ENCODE measurements at places on chromosomes 3 and 15.

DNA sequence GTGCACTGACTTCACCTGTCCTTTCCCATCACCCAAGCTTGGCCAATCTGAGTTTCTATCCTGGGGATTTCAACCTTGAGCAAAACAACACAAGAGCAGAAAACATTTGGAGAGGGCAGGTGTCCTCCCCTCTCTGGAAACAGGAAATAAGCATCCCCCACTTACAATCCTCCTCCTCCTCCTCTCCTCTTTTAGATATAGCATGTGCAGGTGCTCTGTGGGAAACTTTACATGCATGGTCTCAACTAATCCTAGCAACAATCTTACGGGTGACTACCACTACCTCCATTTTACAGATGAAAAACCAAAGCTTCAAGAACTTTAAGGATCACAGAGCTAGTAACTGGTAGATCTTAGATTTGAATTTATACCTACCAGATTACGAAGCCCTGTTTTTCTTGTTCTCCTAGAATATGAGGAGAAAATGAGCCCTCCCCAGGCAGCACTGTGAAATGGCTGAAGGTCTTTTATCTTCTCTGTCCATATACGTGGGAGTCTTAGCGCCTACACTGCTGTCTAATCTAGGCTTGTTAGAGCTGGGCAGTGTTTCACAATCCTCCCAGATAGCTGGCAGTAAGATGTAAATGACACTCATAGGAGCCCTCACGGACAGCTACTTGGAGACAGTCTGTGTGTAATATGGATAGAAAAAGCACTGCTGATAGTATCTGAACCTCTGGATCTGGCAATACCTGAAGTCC, 301.2 kb upstream of the PROK2 start:
- no peak for DNase-seq

GRCh38 chr15:28084547-28084946, 14.6 kb downstream of the OCA2 start:
- no peak for DNase-seq

GRCh38 chr3:103169289-103169688, 734.5 kb downstream of the ZPLD1 start:
- DNase-seq, result no peak

DNA sequence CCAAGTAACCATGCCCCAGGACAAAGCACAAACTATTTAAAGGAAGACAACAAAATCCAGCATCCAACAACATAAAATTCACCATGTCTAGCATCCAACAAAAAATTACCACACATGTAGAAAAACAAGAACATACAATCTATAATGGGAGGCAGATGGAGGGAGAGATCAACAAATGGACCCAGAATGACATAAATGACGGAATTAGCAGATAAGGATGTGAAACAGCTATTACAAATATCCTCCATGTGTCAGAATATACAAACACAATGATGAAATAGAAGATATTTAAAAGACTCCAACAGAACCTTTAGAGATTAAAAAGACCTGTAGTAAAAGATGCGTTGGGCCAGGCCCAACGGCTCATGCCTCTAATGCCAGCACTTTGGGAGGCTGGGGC, 10.8 kb downstream of the LYSMD4 start:
- no peak for DNase-seq

DNA sequence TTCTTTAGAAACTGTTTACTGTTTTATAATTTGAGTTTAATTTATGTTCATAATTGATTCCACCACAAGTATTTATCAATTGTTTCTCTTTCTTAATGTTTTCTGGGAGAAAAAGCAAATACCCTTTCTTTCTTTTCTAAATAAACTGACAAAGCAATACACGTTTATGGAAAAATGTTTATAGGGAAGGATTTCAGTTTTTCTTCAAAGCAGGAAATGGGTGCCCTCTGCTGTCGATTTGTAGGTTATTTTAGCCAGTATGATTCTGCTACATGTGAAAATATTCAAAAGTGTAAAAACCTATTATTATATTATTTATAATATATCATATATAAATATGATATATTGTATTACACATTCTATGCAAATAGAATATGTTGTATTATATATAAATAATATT, 921.0 kb upstream of the ROBO1 start:
- no peak for DNase-seq

DNA sequence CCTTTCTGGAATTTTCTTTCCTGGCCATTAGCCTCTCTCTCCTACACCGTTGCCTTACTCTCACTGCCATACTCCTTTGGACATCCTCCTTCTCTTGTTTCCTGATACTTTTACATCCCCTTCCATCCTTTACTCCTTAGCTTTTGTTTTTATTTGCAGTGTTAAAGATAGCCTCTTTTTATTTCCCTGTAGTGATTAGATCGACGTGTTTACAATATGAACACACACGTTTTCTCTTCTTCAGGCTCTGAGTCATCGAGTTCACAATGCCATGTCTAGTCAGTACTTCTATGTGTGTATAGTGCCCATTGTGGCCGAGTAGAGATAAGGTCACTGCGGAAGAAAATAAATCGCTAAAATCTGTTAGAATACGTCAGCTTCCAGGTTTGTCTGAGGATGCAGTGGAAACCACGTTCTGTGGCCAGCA, 208.5 kb downstream of the LPP start:
- no peak for DNase-seq
